ENCODE measurements at places on chromosomes 3 and 15.

DNA sequence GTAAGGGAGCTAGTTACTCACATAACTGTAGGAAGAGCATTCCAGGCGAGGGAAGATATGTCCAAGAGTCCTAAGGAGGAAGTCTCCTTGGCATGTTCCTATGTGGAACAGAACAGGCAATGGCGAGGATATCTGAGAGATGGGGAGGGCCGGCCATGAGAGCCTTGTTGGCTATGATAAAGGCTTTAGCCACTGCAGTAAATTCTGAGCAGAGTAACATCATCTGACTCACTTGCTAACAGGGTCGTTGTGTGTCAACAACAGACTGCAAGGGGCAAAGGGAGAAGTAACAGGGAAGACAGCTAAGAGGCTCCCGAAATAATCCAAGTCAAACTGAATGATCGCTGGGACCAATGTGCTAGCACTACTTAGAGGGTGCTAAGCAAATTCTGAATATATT is 21.6 kb downstream of the SFMBT1 start:
- DNase-seq: no peak

DNA sequence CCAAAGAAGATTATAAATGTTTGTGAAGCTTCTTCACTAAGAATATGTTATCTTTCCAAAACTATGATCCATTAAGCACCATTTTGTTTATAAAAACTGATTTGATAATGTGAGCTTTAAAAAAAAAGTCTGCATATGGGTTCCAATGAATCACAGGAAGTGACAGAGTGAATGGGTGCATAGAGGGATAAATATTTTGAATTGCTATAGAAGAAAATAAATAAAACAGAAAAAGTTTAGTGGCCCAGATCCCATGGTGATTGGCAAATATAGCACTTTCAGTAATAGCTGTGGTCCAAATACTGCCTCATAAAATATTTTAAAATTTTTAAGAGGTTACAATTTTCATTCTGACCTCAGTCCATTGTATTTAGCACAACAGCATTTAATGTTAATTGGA is 19.2 kb downstream of the CPA3 start:
- DNase-seq: no peak

DNA sequence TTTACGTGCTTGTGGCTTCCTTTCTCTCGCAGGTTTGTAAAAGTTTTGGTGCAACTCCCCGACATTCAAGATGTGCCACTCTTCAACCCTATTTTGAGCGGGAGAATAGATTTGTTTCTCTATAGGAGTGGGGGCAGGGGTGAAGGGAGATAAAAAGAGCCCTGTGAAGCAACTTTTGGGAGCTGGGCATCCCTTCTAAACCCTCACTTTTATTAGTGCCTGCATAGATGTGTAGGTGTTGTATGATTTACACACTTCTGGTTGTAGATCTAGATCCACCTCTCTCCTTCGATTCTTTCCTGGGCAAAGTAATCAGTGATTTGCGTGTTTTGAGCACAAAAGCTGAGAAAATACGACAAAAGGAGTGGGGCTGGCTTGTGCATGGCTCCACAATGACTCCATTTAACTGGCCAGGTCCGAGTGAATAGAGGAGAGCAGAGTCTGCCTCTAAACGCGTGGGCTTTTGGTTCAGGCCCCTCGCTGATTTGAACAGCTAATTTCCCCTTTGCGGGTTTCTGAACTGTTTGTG is 17.7 kb downstream of the SOX2 start:
- DNase-seq: no peak

DNA sequence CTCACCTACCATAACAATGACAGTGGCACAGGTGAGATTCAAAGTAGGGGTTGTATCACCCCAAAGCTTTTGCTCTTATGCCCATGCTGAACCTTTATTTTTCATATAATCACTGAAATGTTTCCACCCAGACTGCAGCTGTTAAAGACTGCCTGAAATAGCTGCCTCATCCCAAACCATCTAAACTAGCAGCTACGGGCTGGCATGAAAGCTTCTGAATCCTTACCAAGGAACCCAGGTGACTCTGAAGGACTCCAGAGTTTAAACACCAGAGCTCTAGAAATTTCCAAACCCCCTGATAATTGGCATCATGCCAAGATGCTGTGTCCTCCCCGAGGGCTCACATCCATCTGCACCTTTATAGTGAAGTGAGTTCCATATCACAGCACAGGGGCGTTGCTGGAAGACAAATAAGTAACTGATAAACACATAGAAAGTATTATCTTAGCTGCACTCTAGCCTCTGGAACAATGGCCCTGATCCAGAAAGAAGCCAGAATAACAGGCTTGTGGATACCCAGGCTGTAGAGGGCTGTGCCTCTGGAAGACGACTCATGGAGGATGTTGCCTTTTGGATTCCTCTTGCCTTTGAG is 238.9 kb downstream of the CADPS start:
- DNase-seq: no peak

DNA sequence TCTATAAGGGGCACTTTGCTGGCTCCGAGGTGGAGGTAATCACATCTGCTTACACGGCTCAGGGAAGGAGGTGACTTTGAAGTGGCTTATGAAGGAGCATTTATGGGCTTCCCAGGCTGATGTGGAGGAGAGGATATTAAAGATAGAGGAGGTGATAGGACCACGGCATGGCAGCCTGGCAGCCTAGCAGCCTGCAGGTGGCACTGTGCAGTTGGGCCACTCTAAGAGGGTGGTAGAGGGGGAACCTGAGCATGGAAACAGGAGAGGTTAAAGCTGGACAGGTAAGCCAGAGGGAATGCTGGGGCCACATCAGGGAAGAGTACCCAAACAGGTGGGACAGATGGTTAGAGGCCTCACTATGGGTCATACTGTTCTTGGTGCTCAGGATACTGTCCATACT is 375.0 kb downstream of the WDR72 start:
- no peak for DNase-seq

DNA sequence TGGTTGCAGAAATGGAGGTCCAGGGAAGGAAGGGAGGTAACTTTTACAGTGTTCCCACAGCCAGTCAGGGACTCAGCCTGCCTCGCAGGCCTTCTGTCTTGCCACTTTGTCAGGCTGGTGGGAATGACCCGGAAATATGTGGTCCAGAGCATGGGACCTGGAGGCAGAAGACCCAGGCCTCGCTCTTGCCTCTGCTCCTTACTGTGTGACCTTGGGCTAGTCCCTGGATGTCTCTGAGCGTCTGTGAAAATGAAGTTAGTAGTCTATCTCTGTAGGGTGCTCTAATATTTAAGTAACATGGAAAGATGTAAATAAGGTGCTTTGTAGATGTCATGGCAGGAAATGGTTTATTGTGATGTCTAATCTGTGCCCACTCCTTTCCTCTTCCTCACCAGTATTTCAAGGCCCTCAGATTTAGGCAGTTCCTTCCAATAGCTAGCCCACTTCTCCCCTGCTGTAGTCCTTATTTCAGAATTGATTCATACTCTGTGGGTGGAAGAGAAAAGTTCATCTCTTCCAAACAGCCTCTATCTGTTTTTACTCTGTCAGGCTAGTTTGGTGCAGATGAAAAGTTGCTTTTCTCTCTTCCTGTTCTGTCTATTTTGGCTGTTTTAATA is 9.1 kb downstream of the CORO2B start:
- no peak for DNase-seq

GRCh38 chr3:171845481-171846284 is 2.5 kb downstream of the TMEM212 start:
- DNase-seq: no peak

DNA sequence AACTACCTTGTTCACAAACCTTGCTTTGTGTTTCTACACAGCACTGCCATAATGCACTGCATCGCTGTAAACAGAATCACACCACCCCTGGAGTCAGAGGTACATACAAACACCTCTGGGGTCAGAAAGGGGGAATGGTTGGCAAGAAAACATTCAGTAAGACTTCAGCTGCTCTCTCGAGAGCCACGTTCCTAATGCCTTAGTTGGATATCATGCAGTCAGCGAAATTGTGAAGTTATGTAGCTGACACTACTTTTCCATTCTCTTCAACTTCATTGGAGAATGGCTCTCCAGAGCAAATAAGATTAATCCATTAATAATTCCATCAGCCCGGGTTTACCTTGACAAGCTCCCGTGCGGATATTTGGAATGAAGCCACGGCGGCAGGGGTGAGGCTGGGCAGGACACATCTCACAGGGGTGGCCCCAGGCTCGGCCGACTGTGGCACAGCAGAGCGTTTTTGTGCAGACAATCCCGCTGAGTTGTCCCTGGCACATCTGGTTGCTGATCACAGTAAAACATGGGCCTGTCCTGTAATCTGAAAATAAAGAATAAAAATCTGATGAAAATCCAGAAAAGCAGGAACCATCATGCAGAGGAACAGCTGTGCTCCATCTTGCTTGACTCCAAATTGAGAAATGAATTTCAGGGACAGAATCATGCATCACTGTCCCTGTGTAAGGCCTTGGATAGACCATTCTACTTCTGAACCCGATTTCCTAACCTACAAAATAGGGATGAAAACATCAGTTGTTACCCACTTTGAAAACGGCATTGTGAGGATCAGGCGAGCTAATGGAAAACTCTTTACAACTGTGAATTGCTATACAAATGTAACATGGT is 108.0 kb downstream of the FBN1 start:
- no peak for DNase-seq

GRCh38 chr15:69663441-69663840 is 210.8 kb downstream of the RPLP1 start:
- DNase-seq: no peak

GRCh38 chr15:74866090-74866489 is 7.1 kb downstream of the SCAMP2 start:
- DNase-seq: no peak

DNA sequence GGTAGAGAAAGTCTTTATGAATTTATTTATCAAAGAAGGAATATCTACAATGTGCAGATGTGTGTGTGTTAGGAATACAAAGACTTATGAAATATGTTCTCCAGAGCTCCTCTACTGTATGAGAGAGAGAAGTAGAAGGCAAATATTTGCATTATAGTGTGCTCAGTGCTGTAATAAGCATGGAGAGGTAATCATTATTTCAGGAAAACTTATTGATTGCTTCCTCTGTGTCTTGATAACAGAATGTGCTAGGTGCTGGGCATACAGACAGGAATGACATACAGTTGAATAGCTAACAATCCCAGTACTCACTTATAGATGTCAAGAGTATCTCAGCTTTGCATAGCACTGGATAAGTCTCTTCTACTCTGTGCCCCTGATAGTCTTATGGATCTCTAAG is 30.2 kb downstream of the ATG7 start:
- no peak for DNase-seq

DNA sequence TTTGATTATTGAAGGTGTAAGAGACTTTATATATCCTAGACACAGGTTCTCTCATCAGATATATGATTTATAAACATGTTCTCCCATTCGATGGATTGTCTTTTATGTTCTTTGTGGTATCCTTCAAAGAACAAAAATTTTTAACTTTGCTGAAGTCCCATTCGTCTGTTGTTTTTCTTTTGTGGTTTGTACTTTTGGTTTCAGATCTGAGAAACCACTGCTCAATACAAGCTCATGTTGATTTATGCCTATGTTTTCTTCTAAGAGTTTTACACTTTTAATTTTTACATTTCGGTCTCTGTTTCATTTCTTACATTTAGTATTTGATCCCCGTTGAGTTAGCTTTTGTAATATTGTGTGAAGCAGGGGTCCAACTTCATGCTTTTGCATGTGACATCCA is 103.3 kb upstream of the SPRED1 start:
- DNase-seq: no peak

GRCh38 chr3:172192830-172193415 is 153.5 kb downstream of the FNDC3B start:
- DNase-seq: no peak

- no peak for DNase-seq
Measured at GRCh38 chr3:18345015-18345367, 80.1 kb downstream of the SATB1 start.

GRCh38 chr3:15280853-15281532 is 51.4 kb downstream of the SH3BP5 start:
- DNase-seq: no peak

DNA sequence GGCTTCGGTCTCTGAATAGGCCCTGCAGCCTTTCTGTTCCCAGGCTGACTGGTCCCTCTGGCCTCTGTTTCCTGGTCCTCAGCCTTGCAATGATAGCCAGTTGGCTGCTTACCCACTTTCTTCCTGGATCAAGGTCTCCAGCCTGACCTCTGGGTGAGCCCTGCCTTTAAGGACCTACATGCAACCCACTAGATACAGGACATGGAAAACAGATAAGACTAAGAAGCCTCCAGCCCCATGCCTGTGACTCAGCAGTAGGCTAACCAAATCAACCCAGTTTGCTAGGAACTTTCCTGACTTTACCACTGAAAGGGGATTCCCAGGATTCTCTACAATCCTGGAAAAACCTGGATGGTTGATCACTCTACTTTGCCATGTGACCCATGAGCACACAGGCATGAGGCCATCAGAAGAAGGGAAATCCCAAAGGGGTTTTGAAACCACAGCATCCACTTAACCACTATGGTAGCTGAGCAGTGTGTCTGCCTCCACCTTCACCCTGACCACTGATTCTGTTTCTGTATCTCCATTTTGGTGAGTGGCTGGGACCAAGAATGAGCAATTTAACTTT is 188.1 kb downstream of the CHST2 start:
- no peak for DNase-seq

GRCh38 chr15:101349047-101349951 is 54.3 kb upstream of the SNRPA1 start:
- DNase-seq: no peak

- DNase-seq: peak; percentile 33
Measured at GRCh38 chr3:174441588-174442301, 417.4 kb upstream of the NAALADL2 start.

DNA sequence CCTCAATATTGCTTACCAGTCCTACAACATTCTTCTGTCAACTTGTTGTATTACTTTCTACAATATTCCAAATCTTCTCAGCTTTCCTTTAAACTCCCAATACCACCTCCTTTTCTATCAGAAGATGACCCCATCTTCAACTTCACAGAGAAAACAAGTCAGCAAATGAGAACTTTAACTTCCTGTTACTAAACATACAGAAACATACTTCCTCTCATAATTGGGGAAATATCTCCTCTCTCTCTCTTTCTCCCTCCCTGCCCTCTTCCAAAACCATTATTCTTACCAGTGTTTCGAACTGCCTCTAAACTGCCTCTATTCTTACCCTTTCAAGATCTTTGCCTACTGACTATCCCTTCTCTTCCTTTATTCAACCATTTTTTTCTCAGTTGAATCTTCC is 1.8 kb upstream of the SNAP23 start:
- no peak for DNase-seq

- DNase-seq: no peak
Measured at GRCh38 chr3:133884054-133884886, 11.4 kb downstream of the RAB6B start.

- DNase-seq: no peak
Measured at GRCh38 chr3:178512647-178513046, 23.6 kb upstream of the KCNMB2 start.

DNA sequence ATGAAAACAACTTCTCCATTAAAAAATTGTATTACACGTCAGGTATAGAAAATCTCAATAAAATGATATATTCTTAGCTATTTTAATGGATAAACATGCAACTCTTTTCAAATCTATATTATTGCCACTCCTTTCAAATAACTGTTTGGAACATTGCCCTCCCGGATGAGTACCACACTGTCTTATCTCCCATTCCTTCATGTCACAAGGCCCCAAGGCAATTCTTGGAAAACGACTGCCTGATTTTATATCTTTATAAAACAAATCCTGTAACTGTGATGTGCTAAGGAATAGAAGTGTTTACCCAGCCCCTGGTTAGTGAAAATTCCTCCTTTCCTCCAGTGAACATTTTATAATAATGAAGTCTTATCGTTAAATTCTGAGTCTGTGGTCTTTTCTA is 6.2 kb upstream of the ZNF619 start:
- DNase-seq: no peak

- no peak for DNase-seq
Measured at GRCh38 chr3:72230774-72231379, 445.9 kb upstream of the PROK2 start.
